ENCODE measurements at places on chromosomes 16 and 17.

- no peak for DNase-seq
Observed at GRCh38 chr16:29664091-29664921, 1.3 kb downstream of the SPN start.

- no peak for DNase-seq
Observed at GRCh38 chr17:7944326-7944725, 12.3 kb downstream of the CNTROB start.

- DNase-seq, result no peak
Observed at GRCh38 chr16:85617948-85618347, 4.8 kb downstream of the GSE1 start.

GRCh38 chr16:83472776-83473501 lies 334.8 kb upstream of the HSBP1 start:
- DNase-seq, result no peak

- DNase-seq, result no peak
Observed at GRCh38 chr17:47223460-47223859, 14.3 kb downstream of the MYL4 start.

DNA sequence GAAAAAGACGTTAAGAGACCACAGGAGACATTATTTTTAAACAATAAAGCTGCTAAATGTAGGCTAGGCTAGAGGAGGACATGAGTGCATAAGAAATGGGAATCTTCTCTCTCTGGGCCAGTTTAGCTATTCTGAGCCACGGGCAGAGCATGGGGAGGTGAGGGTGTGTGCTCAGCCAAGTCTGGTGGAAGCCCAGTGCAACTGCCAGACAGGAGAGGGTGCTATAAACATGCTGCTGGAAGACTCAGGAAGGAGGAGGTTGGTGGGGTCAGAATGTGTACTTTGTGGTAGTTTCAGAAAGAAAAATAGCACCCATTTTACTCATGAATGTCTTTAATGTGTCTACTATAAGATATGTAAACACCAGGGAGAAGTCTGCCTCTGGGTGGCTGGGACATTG lies 5.9 kb upstream of the SDK2 start:
- no peak for DNase-seq

- DNase-seq, result peak; percentile 88
Observed at GRCh38 chr17:32253117-32253611, 12.5 kb upstream of the RHBDL3 start.

- DNase-seq, result no peak
Observed at GRCh38 chr16:55663765-55664677, 8.2 kb downstream of the SLC6A2 start.

- no peak for DNase-seq
Observed at GRCh38 chr16:3094289-3095027, 4.6 kb downstream of the ZSCAN10 start.

- no peak for DNase-seq
Observed at GRCh38 chr17:82645516-82645915, 2.7 kb downstream of the WDR45B start.

- no peak for DNase-seq
Observed at GRCh38 chr16:87802670-87803069, 36.9 kb upstream of the KLHDC4 start.

- no peak for DNase-seq
Observed at GRCh38 chr16:87457061-87457611, 35.7 kb downstream of the ZCCHC14 start.

DNA sequence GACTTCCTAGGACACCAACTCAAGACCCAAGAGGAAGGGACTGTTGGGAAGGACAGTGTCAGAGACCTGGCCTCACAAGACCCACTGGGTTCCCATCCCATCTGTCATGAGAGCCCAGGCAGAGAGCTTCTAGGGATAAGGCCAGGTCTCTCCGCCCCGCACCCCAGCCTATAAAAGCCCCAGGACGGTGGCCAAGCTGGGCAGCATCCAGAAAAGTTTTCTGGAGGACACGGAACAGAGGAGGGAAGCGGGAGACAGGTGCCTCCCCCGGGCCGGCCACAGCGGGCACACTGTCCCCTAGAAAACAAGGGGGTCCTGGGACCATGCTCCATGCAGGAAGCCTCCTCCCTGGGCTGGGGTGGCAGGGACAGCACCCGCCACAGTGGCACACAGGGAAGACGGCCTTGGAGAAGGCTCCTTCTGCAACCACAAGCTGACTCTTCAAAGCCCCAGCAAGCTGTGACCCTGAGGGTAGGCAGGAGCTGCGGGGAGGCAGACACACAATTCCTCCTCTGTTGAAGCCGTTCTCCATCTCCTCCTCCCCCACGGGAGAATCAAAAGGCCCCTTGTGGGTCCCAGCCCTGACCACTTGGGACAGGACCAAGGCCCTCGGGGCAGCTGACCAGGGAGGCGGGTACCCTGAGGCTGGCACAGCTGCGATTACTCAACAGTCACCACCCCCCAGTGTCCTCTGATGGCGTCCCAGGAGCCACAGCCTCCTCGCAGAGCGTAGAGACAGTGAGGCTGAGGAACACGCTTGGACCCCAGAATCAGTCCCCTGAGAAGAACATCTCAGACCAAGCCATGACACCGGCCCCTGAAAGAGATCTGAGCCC lies 26.1 kb downstream of the TRPV3 start:
- DNase-seq, result no peak

- no peak for DNase-seq
Observed at GRCh38 chr16:75821117-75821516, 94.8 kb upstream of the CPHXL start.

- no peak for DNase-seq
Observed at GRCh38 chr16:14248791-14249190, 177.7 kb downstream of the MRTFB start.
